ENCODE measurements at places on chromosomes 3 and 15.
A peak's percentile ranks its signal among the peaks of the same experiment; 100 is the strongest.

DNA sequence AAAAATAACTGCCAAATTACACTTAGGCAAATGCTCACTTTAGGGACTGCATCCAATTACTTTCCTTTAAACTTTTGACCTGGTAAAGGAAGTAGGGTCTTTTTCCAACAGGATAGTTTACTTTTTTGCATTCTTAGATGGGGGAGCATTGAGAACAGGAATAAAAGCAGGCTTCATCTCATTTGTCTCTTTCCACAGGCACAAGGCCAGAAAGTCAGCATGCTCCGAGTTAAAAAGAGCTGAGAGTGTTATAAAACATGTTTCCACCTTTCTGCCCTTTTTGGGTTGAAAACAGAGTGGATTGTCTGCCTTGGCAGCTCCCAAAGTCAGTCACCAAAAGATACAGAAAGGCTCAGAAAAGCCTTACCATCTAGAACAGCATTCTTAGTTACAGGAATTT, 404.9 kb upstream of the ALCAM start:
- DNase-seq: no peak

GRCh38 chr15:82543160-82543559, 2.9 kb upstream of the RPS17 start:
- DNase-seq: no peak

DNA sequence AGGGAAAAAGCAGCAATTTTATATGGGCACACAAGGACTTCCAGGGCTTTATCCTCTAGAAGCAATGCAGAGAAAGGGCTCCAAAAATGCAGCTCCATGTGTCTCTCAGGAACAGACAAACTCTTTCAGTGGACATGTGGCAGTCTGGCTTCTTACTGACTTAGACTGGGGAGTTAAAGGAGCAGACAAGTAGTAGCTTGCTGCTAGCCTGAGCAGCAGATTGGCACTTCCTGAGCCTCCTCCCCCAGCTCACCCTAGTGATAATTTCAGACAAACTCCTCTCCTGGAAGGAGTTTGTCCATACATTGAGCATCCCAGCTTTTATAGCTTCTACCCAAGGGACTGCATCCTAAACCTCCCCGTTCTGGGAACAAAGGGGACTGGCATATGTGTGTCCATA, 101.7 kb upstream of the MANF start:
- DNase-seq: no peak

DNA sequence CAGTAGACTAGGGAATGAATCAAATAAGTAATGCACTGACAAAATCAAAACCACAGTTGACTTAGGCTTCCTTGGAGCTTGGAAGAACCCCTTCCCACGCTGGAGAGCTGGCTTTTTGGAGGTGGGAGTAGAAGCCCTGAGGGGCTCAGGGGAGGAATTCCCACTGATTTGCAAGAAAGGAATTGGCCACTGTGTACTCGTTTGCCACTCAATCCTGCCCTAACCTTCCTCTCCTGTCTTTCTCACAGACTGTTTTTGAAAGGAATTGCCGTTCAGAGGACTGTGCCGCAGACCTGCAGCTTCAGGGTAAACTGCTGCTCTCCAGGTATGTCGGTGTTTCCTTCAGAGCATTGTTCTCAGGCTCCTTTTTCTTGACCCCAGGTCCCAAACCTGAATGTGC, 208.2 kb upstream of the CTDSPL start:
- no peak for DNase-seq

- no peak for DNase-seq
Measured at GRCh38 chr3:98952404-98952803, 50.9 kb upstream of the DCBLD2 start.

- DNase-seq: no peak
Measured at GRCh38 chr3:46898321-46899150, 21.0 kb downstream of the PTH1R start.

DNA sequence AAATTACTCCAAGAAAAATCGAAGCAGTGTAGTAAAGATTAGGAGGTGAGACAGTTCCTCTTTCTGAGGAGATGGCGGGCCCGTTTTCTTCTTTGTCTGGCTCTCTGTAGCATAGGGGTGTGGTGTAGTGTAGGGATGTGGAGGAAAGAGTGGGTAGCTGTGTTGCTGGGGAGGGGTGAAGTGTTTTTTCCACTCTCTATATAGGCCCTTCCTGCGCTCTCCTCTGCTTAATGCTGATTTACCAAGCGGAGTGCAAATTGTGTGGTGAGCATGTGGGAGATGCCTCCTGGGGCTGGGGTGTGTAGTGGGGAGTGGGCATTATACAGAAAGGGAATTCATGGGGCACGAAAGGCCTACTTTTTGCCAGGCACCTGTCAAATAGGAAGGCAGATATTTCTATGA, 94.9 kb downstream of the ST6GAL1 start:
- DNase-seq: no peak

- no peak for DNase-seq
Measured at GRCh38 chr15:73539212-73540128, 93.7 kb downstream of the NPTN start.

DNA sequence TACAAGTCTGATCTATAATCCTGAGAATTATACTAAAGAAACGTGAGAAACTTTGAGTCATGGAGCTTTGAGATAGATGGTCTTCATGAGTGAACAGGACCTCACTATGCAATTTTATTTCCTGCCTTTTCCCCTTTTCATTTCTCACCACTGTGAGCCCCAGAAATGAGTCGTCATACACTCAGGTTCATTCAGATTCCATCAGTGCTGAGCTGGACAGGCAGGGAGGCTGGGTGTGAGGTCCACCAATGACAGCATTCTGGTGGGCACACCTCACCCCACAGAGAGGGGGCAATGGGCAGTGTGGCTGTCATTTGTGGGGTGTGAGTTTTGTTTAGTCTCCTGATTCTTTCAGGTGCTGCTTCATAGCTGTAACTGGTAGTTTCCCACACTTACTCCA, 16.9 kb downstream of the TIGIT start:
- DNase-seq: no peak

DNA sequence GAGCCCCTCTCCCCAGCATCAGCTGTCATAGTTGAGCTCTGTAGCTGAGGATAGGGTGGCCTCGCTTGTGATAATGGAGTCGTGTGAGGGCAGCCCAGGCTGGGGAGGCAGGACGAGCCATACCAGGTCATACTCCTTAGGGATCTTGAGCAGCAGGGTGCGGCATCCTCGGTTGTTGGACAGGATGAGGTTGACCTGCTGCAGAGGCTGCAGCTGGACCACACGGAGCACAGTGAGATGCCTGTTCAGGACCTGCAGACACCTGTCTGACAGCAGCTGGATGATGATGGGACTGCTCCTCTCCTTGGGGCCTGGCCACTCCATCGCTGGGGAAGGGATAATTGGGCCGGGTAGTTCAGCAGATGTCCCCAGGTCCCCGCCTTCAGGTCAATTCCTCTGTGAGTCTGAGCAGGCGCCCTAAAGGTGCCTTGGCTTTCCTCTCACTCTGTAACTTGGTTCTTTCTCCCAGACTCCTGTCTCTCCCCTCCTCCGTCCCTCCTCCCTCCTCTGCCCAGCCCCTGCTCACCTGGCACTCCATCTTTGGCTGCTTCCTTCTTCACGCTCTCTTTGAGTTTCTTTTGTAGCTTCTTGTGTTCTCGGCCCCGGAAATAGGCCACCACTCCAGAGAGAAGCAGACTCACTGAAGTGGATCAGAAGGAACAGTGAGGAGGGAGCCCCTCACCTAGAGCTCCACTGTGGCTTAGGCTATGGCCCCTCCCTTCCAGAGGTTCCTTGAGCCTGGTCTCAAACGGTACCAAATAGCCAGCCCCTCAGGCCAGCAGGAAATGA, 7.8 kb downstream of the DUOX2 start:
- no peak for DNase-seq

DNA sequence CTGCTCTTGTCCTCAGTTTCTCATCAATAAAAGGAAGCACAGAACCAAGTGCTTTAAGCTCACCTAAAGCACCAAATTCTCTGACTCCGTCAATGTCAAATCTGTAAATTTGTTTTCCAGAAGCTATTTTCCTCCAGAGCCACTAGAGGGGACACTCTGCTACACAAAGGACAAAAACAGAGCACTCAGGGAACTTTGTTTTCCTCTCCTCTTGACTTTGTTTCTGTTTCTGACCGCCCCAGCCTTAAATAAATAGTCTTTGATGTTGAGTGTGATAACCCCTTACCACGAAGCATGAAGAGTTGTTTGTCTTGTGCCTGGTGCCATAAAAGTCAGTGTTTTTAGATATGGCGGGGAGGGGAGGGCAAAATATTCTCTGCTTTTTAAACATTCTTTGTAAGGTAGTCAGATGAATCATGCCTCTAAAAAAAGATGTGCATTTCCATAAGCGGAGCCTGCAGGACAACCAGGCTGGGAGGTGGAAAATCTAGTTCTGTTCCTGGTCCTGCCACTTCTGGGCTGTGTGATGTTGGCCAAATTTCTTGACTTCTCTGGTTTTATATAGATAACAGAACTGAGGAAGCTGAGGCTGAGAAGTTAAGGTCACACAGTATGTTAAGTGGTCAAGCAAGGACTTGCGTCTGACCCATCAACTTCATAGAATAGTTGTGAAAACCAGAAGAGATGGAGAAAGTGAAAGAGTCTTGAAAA, 7.3 kb upstream of the ZBTB38 start:
- DNase-seq: peak; percentile 16

DNA sequence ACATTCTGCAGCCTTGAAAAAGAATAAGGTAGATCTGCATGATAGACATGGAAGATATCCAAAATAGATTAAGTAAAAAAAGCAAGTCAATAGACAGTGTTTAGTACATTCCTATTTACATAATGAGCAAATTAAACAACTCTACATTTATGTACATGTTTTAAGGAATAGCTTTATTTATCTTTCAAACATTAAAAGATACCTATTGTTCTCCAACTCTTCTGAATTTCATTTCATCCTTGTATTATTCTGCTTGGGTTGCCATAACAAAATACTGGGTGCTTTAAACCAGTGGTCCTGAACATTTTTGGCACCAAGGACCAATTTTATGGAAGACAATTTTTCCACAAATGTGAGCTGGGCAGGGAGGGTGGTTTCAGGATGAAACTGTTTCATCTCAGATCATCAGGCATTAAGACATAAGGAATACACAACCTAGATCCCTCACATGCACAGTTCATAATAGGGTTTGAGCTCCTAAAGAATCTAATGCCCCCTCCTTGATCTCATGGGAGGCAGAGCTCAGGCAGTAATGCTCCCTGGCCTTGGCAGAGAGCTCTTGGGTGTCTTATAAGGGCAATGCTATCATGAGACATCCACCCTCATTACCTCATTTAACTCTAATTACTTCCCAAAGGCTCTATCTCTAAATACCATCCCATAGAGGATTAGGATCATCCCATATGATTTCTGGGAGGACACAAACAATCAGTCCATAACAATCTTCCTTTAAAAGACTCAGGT, 6.8 kb upstream of the KATNBL1 start:
- no peak for DNase-seq

DNA sequence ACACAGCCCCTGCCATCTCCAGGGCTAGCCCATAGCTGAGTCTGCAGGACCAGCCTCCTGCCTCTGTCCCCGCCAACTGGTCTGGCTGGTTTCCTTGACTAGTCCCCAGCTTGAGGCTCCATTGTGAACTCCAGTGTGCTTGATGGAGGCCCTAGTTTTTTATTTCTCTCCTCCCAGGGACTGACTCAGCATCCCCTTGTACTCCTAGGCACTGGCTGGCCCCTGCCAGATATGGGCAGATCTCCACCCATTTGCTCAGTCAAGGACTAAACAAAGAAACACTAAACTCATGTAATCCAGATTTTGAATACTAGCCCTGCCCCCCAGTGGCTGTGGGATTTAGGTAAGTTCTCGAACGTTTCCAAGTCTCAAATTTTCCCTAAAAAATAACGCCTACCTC, 415.4 kb upstream of the RORA start:
- no peak for DNase-seq

DNA sequence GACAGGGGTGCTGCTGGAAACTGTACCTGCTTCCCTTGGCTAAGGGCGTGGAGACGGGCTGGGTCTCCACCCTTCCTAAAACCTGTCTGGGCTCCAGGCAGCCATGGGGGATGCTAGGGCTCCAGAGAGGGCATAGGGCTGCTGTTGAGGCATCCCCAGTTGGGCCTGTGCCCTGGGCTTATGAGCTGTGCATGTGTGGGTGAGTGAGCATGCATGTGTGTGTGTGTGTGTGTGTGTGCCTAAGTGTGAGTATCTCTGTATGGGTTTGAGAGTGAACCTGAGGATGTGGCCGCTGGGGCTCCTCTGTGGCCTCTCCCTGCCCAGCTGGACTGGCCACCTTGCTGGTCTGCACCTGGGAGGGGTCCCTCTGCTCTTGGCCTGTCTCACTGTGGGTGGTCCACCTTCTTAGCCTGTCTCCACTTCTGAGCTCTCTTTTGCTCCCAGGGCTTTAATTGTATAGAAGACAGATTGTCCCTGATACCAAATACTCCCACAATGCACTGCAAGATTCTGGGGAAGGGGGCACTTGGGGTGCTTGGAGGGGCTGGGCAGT, 11.9 kb upstream of the TMEM115 start:
- no peak for DNase-seq

- no peak for DNase-seq
Measured at GRCh38 chr3:195255571-195256501, 15.1 kb downstream of the XXYLT1 start.

DNA sequence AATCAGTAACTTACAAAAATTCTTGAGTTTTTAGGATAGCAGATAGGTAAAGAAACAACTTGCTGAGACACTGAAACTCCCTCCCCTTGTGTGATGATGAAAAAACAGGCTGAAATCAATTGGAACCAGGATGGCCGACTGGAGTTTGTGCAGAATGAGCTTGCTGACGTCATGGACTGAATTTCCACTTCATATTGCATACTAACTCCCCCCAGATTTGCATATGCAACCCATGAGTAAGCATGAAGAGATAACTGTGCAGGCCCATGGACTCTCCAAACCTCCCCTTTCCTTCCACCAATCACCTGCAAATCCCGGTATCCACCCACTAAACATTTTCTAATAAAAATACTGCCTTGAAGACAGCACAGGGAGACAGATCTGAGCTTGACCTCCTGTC, 82.0 kb upstream of the SCN5A start:
- DNase-seq: no peak

DNA sequence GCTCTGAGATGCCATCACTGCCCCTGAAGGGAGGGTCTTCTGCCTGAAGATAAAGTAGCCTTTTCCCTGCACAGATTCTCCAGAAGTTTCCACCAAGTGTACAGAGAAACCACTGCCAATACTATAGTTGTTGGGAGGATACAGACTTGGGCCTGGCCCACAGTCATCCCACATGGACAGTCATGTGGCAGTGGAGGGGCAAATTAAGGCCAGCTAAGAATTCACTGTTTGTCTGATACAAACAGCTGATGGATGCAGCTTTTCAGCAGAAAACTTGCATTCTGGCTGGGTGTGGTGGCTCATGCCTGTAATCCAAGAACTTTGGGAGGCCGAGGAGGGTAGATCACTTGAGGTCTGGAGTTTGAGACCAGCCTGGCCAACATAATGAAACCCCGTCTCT, 22.1 kb downstream of the HOMER2 start:
- DNase-seq: no peak

DNA sequence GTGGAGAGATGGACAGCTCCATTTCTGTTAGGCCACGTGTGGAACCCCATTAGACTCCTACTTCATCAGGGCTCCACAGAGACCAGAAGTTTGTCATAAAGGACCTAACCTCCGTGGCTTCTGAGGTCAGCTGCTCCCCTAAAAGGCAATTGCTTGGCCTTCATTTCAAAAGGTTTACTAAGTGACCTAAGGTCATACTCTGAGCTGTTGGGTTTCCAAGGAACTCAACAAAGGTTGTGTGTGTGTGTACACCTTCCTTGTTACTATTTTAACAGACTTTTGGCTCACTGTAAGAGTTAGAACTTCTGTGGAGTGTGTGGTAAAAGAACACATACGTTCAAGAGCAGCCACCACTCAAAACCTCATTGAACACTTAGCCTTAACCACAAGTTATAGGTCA, 73.9 kb downstream of the SEC22A start:
- DNase-seq: no peak

- DNase-seq: no peak
Measured at GRCh38 chr3:109831403-109831802, 494.1 kb upstream of the DPPA4 start.
